Stimulated activated CD4-positive, alpha-beta T cell treated with anti-CD3 and anti-CD28 coated beads, Interleukin-2, amount 100 ng/mL, for 4 hours (primary cell): ENCODE measurements at places on chromosomes 12 and 14.

DNA sequence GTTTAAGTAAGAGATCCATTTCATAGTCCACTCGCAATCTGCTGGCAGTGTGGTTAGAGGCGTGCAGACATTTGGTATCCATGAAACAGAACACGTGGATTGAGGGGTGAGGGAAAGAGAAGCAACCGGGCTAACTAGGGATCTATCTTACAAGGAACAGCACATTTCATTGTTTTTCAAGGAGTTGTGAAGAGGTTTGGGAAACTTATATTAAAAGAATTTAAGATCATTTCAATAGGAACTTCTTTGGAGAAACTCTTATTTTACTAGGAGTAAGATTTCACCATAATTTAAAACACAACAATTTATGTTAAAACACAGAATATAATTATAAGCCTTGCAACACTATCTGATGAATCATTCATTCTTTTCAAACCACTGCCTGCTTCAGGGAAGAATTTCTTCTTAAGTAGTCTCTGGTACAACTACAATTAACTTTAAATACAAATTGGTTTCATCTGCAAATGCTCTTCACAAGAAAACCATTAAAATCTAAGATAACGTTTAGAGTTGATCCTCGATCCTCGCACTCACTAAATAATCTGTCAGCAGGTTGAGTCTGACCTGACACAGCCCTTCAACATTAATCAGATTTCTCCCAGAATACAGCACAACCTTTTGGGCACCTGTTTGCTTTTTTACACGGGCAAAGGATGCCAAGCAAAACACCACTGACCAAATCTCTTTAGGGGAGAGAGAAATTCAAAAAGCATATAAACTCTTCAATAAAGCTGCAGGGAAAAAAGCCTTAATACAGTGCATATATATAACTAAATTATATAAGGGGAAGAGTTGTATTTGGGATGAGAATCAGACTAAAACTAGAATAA, 27.3 kb downstream of the PPTC7 start:
- no peak for DNase-seq

GRCh38 chr12:96220902-96221301, 26.7 kb downstream of the ELK3 start:
- no peak for DNase-seq

GRCh38 chr12:40298341-40298740, 73.5 kb downstream of the LRRK2 start:
- no peak for DNase-seq

- no peak for DNase-seq
Measured at GRCh38 chr12:100017056-100017455, 32.3 kb upstream of the ANKS1B start.

- DNase-seq: no peak
Measured at GRCh38 chr14:76687611-76688382, 73.5 kb upstream of the VASH1 start.

DNA sequence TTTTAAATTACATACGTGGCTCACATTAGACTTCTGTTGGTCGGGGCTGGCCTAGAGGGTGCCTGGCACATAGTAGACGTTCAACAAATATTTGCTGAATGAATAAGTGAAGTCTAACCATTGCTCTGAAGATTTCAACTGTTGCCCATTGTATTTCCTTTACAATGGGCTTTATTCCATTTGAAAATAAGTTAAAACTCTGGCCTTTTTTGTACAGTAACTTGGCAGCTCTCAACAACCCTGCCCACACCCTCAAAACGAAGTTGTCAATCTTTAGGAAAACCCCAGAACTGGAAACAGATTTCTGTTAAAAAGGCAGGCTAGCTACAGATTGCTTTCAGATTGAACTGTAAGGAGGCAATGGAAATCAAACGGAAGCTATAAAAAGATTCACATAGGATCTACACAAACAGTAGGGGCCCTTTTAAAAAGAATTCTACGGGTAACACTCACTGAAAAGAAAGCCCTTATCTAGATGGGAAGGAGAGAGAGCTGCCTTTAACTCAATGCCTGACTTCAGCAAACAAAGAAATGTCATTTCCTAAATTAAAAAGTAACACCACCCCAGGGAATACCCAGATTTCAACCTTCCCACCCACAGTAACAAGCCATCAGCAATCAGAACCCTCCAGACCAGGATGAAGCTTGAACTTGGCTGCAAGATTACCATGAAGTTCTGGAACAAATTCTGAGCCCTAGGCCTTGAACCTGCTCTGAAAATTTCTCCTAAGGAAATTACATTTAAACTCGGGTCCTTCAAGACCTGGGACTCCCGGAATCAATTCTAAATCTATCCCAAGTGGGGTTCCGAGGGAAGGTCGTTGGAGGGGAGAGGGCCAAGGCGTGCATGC, 1.4 kb downstream of the WSB2 start:
- no peak for DNase-seq

DNA sequence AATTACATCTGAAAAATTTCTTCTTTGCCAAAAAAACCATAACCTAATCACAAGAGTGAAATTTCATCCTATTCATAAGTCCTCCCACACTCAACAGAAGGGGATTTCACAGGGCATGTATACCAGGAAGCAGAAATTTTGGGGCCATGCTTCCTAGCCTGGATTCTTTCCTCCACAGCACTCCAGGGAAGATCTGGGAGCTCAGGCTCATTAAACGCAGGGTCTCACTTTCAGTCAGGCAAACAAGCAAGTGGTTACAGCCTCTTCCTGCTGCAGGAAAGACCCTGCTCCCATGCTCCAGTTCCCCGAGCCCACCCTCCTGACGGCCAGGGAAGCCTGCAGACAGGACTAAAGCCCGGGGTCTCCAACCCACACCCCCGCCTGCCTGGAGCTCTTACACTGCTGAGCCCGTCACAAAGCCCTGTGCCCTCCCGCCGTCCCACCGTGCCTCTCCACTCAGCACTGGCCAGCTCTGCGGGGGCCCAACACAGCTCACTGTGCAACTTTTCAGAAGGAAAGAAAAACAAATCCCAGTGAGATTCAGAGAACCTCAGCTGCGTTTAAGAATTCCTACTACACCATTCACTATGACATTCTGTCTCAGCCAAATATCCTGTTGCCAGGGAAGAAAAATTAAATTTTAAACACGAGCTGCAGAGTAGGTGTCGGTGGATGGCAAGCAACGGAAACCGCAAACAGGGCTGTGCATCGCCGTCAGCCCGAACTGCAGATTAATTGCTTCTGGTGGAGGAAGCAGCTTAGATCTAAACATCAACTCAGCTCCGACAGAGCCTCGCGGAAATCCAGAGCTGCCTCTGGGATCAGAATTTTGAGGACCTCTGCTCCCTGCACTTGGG, 106.7 kb upstream of the SFSWAP start:
- no peak for DNase-seq
